Hematopoietic multipotent progenitor cell treated with erythropoietin and hydrocortisone succinate and interleukin-3 and kit ligand, for 8 days (in vitro differentiated cells): ENCODE measurements at places on chromosomes 3 and 15.
A peak's percentile ranks its signal among the peaks of the same experiment; 100 is the strongest.

DNA sequence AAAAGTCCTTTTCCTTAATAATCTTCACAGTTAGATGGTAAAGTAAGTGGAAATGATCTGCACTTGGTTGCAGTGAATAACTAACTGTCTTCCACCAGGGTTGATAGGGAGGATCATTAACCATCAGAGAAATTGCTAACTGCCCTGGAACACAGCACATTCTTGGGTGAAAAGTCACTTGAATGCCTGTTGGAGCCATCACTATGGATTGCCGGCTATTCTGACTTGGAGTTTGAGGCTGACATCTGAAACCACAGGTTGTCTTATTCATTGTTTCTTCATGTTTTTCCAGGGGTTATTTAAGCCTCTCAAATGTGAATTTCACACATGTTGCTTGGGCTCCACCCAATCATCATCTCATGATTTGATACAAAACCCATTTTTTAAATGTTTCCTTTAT is 901.4 kb downstream of the MCTP2 start:
- DNase-seq: no peak

DNA sequence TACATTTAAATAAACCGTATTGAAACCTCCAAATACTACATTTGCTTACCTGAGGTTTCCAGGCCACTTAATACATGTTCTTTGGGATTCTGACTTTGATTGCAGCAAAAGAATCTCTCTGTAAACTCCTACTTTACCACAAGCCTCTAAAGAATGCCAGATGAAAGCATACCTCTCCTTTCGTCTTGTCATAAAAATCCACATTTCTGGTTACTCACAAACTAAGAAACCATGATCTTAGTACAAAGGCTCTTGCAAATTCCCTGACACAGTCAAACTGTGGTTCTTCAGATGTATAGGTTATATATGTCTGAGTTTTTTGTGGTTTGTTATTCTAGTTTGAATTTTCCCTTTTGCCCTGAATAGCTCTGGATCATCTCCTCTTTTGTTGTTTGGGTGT is 188.4 kb downstream of the RAP2B start:
- no peak for DNase-seq

DNA sequence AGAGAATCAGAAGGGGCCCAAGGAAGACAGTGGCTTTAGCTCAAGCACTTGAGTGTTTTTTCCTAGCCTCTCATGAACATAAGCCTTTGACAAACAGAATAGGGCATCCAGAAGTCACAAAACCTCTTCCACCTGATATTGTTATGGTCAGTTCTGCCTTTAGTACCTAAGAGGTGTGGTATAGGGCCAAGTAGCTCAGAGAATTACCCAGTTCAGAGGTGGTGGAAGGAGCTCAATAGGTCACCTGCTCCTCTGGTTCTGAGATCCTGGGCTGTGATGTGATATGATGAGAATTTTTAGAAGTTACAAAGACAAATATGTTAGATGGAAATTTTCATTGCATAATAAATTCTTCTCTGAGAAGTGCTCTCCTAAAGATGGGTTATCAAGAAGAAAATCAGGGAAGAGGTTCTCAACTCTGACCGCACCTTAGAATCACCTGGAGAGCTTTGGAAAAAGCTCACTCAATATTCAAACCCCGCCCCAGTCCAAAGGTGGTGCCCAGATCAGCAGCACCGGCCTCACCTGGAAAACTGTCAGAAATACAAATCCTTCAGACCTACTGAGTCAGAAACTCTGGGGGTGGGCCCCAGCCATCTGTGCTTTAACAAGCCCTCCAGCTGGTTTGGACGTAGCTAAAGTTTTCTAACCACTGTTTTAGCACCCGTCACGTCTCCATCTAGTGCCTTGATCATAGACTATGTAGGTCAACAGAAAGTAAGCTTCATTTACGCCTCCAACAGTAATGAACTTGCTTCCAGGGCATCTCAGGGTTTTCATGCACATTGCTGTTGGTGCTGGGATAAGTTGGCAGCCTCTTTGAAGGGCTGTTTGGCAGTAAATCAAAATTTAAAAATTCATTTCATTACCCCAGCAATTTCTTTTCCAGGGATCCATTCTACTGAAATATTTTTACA is 101.3 kb downstream of the MYH15 start:
- no peak for DNase-seq

GRCh38 chr3:129346695-129347457 is 68.2 kb downstream of the HMCES start:
- no peak for DNase-seq

DNA sequence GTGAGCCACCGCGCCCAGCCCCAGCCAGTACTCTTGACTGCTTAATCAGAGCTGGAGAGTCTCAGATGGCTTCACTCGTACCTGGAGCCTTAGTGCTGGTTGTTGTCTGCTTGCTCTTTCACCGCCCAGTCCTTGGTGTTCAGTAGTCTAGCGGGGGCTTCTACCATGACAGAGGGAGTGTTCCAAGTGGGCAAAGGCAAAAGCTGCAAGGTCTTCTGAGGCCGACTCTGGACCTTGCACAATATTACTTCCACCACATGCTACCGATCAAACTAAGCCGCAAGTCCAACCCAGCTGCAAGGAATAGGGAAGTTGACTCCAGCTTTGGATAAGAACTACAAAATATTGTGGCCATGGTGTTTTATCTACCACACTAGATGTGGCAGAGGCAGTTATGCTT is 6.6 kb downstream of the PARL start:
- peak; percentile 73 for DNase-seq

- no peak for DNase-seq
Observed at GRCh38 chr3:32194653-32195052, 43.8 kb upstream of the CMTM8 start.

- DNase-seq: no peak
Observed at GRCh38 chr3:153866901-153867300, 254.3 kb upstream of the ARHGEF26 start.

DNA sequence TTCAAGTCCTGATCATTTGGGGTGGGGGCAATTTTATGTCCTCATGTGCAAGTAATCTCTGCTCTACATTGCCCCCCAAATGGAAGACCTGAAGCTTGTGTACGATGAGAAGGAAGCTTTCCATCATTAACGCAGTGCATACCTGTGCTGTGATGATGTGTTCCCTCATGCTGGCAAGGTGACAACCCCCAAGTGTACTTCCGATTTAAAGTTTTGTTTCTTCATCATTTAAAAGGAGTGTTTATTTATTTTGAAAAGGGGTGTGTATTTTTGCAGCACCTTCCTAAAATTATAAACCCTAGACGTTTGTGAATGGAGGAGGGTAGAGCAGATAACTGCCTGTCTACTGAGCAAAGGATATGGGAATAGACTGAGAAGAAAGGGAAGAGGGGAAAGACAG is 45.3 kb downstream of the C2CD4A start:
- no peak for DNase-seq

GRCh38 chr3:118973050-118973449 is 61.6 kb downstream of the IGSF11 start:
- no peak for DNase-seq

DNA sequence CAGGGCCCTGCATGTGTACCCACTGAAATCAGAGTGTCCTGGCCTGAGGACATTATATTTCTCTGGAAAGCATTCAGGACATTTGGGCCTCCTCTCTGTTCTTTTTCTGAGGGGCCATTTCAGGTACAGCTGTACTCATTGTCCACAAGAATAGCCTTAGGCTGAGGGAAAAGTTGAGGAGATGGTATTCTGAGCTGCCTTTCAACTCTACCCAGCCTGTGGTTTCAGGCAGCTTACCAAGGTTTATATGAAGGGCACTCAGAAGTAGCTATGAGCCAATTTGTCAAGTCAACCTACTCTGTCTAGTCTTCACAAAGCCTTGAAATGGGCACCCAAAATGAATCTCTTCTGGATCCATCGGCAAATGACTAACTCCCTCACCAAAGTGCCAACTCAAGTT is 9.4 kb downstream of the ATP13A4 start:
- DNase-seq: no peak

- DNase-seq: no peak
Observed at GRCh38 chr15:92656089-92656488, 514 bp upstream of the FAM174B start.

- DNase-seq: no peak
Observed at GRCh38 chr3:150763841-150764483, 993 bp upstream of the SIAH2 start.

DNA sequence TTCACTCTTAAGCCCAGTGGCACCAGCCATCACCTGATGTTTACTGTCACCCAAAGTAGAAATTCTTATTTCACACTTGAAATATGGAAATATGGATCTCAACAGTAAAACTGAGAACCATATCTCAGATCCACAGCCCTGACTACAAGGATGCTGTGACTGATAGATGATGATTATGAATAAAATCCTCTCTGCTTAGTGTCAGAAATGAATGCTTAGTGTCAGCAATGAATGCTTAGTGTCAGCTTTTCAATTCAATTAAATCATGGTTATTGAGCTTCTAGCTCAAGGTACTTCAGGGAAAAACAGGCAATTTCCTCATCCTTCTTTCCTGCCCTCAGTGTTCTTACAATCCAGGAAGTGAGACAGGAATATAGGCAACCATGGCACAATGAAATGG is 392.3 kb downstream of the LSAMP start:
- no peak for DNase-seq

DNA sequence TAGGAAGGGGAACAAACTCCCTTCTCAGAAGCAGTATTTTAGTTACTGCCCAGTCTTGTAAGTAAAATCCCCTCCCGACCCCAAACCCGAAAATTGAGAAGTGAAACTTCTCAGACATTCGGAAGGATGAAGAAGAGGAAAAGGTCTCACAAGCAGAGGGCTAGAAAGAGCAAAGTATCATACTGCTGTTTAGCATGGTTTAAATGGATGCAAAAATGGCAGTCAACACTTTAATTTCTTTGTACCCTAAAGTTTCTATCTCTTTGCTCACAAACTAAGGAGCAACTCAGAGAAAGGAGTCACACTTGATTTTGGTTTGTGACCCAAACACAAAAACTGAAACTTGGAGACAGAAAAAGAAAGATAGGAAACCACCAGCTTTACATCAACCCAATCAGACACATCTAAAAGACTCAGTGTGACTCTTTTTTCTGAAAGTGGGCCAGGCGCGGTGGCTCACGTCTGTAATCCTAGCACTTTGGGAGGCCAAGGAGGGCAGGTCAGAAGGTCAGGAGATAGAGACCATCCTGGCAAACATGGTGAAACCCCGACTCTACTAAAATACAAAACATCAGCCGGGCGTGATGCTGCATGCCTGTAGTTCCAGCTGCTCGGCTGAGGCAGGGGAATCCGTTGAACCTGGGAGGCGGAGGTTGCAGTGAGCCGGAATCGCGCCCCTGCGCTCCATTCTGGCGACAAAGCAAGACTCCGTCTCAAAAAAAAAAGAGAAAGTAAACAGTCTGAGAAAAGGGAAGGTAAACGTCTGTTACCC is 63.2 kb upstream of the ATP11B start:
- DNase-seq: no peak

- DNase-seq: no peak
Observed at GRCh38 chr3:178084938-178085816, 451.1 kb upstream of the KCNMB2 start.
